Subcutaneous preadipocyte (primary cell): ENCODE measurements at places on chromosomes 7 and 10. TPM values are rescaled to one million over a fixed set of nuclear protein-coding genes. Genes with fewer than 3 reads are reported as not detected.

Gene PCLO
- under 0.01 TPM in 1 of 2 replicates, not detected in the other for total RNA-seq

Gene IGFBP3
- 34.9 and 65.5 TPM in 2 replicates for total RNA-seq

Gene MYH16
- total RNA-seq = not detected in 2 replicates

Gene MARCHF5
- total RNA-seq = 12.1 and 13.7 TPM in 2 replicates

Gene KIAA1549
- 0.37 and 1.2 TPM in 2 replicates for total RNA-seq

Gene SLC18A3
- total RNA-seq = not detected in 2 replicates

Gene SH3PXD2A
- total RNA-seq = 17.6 and 21.9 TPM in 2 replicates

Gene OPN1SW
- not detected in 2 replicates for total RNA-seq

Gene OR2A7
- total RNA-seq = 0.20 and 1.1 TPM in 2 replicates

Gene PTPN20
- 0.73 and 0.98 TPM in 2 replicates for total RNA-seq

Gene IFIT5
- 19.1 and 21.1 TPM in 2 replicates for total RNA-seq

Gene MRPS24
- 85.8 and 97.7 TPM in 2 replicates for total RNA-seq

Gene CACNB2
- total RNA-seq = 11.1 and 12.5 TPM in 2 replicates

Gene AGAP6
- total RNA-seq = 3.7 and 4.3 TPM in 2 replicates

Gene HYAL4
- not detected in 2 replicates for total RNA-seq

Gene ERV3-1
- 6.8 and 8.5 TPM in 2 replicates for total RNA-seq

Gene ADAP1
- total RNA-seq = 0.73 and 1.2 TPM in 2 replicates

Gene MRC1
- not detected in 2 replicates for total RNA-seq

Gene BHLHA15
- 0.39 TPM in 1 of 2 replicates, not detected in the other for total RNA-seq

Gene TUBAL3
- not detected in 2 replicates for total RNA-seq

Gene CALML3
- total RNA-seq = not detected in 2 replicates

Gene KCNIP2
- total RNA-seq = 0.73 and 1.2 TPM in 2 replicates

Gene ITGB8
- 0.39 and 11.8 TPM in 2 replicates for total RNA-seq

Gene NUTM2B
- 0.20 and 0.73 TPM in 2 replicates for total RNA-seq

Gene CALHM3
- 0.39 and 1.1 TPM in 2 replicates for total RNA-seq

Gene SRRM3
- total RNA-seq = 0.98 and 1.1 TPM in 2 replicates

Gene PNLIPRP1
- not detected in 2 replicates for total RNA-seq

Gene SPDYE8
- total RNA-seq = not detected in 2 replicates
